Right cardiac atrium (tissue), 5 donors: ENCODE measurements at places on chromosomes 12 and 14. TPM values are rescaled to one million over a fixed set of nuclear protein-coding genes. Genes with fewer than 3 reads are reported as not detected.

- no peak for DNase-seq
Observed at GRCh38 chr12:115511986-115512711, 765.3 kb downstream of the MED13L start.

DNA sequence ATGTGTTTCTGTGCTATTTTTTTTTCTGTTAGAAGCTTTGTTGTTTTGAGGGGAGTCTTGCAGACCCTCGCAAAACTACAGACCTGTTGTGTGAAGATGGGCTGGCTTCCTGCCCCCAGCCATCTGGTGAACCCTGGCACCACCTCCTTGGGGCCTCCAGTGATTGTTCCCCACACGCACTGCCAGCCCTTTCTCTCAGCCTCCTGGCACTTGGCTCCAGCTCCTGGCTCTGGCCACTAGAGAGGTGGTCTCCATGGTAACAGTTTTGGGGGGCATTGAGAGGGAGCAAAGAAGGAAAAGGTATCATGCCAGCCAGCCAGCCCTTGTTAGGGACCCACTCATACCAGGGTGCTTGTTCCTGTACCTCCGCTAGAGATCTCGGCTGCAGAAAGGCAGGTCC, 176.4 kb upstream of the RPH3A start:
- no peak for DNase-seq

DNA sequence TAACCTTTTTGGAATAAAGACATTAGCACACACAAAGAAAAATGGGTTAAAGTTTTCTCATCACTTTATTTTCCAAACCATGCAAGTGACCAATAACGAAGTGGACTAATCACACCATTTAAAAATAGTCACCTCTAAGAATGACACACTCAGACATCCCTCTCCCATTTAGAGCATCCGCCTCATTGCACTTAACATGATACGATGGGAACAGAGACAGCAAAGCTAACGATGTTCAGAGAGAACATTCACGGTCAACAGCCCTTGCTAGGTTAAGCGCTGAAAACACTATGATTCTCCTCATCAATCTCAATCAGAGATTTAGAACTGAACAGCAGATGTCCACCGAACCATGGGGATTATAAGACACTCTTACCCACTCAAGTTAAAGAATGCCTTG, 35.8 kb downstream of the NIN start:
- no peak for DNase-seq

DNA sequence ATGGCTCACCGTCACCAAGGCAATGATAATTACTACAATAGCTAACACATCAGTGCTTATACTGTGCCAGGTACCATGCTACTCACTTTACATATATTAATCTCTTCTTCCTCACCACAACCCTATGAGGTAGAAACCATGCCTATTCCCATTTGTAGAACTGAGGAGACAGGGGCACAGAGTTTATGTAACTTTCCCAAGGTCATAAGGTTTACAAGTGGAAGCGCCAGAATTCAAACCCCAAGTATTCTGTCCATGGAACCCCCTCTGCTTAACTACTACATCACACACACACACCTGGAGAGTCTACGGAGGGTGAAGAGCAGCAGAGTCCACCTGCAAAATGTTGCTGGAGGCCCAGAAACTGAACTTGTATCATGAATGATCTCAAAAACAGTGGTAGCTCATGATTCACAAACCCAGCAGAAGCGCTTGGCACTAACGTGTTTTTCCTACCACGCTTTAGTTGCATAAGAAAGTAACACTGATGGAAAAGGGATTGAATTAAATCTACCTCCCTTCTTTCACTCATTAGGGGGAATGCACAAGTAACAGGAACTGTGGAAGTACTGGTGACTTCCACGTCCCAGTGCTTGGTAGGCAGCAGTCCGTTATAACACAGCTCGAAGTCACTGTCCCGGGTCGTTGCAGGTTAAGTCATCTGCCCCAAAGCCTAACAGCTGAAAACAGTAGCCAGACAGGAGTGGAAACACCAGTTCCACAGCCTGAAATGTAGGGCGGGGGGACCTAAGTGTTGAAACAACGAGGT, 2.0 kb downstream of the ITPR2 start:
- DNase-seq: no peak

DNA sequence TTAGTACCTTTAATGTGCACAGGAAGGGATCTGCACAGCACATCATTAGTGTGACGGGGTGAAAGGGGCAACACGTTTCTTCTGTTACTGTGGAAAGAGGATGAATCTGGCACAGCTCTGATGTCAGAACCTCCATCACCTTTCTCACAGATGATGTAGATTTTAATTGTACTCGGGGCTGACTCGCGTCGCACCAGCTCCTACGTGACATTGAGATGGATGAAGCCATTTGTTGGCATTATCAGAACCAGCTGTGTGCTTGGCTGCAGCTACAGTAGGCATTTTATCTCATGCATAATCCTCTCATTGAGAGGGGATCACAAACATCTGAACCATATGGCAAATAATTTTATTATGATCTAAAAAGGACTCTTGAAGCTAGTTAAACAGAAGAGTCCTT, 173.6 kb downstream of the PDZRN4 start:
- no peak for DNase-seq

The HVCN1 gene
- 33.4 TPM for total RNA-seq

The PMCH gene
- not detected for total RNA-seq

GRCh38 chr12:88790231-88790630, 210.0 kb upstream of the KITLG start:
- DNase-seq: no peak

GRCh38 chr14:85762526-85762925, 232.6 kb downstream of the FLRT2 start:
- DNase-seq: no peak

DNA sequence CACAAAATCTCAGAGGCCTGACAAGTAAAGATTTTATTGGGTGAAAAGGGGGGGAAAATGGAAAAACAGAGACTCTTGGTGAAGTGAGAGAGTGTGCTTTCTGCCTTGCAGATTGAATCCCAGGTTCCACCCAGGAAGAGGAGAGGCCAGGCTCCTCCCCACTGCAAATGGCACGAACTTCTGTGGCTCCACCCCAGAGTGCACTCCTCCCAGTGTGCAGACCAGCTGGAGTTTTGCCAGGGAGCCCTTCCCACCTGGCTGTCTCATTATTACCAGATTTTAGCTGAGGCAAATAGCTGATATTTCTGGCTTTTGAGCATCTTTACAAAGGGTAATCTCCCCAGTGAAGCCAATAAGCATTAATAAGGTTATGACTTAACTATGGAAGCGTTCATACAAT, 51.9 kb downstream of the TESPA1 start:
- DNase-seq: peak; percentile 45

- DNase-seq: peak; percentile 44
Observed at GRCh38 chr12:108689314-108690190, 41.8 kb downstream of the CORO1C start.

- DNase-seq: no peak
Observed at GRCh38 chr12:50514526-50515276, 9.9 kb downstream of the DIP2B start.

- no peak for DNase-seq
Observed at GRCh38 chr12:16385782-16386646, 38.6 kb downstream of the MGST1 start.

- no peak for DNase-seq
Observed at GRCh38 chr12:92073094-92073493, 72.6 kb downstream of the BTG1 start.

- peak; percentile 81 for DNase-seq
Observed at GRCh38 chr12:54561164-54561563, 11.8 kb downstream of the PDE1B start.

DNA sequence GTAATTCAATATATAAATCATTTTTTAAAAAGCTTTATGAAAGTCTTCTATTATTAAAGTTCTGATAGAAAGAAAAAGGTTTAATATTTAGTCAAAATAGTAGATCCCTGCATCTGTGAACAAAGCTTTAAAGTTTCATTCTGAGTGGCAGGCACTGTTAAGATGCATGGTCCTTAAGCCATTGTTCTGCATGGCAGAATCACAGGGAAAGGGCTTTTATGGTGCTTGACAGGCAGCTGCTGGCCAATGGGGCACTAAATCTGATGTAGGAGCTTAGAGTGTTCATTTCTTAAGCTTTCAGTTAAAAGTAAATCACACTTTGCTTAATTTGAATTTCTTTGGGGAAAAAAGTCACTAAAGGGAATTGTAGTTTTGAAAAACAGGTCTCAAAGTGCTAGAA, 148.2 kb downstream of the PLEKHA5 start:
- no peak for DNase-seq

The TAS2R19 gene
- 0.85 TPM for total RNA-seq

The CRIP2 gene
- total RNA-seq: 1,370 TPM

DNA sequence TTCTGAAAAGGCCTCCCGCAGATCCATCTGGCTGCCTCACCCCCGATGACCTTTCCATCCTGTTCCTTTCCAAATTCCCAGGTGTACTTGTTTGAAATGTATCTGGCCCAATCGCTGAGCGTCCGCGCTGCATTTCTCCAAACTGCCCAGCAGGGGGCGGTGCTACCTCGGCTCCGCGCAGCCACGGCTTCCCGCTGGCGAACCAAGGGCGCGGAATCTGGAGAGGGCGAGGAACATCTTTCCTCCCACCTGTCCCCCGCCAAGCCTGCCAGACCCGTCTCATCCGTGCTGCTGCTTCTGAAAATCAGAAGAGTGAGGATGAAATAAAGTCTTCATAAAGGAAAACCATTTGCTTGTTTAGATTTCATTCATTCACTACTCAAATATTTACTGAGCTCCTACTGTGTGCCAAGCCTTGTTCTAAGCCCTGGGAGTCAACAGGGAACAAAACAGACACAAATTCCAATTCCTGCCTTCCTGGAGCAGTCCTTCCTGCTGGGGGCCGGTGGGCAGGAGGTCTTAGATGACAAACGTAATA, 16.8 kb upstream of the MYL2 start:
- peak; percentile 74 for DNase-seq

The MTRFR gene
- 10.1 TPM for total RNA-seq

DNA sequence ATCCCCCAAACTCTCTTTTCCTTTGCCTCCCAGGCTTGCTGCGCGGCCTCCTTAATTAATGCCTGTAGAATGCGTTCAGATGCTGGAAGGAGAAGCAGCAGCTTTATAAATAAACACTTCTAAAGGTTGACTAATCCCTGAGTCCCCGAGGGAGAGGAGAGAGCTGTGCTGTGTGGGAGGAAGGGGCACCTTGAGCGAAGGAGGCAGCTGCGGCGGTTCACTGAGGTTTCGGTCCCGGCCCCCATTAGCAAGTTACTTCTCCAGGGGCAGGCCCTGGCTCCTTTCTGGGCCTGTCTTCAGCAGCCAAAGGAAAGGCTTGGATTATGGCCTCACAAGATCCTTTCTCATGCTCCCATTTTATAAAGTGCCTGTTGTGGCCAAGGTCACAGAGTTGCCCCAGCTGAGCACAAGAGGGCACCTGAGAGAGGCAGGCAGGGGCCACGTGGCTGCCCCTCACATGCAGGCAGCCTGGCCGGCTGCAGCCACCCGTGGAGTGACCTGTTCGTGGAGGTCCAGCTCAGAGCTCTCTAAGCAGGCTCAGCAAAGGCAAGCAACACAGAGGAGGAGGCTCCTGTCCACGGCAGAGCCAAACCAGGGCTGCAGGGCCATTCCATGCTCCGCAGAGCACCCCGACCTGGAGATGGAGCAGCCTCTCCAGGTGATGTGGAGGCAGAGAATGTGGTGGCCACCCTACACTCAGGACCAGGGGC, 15.0 kb upstream of the CACNA2D4 start:
- peak; percentile 44 for DNase-seq

The TMEM30B gene
- total RNA-seq: 1.5 TPM

DNA sequence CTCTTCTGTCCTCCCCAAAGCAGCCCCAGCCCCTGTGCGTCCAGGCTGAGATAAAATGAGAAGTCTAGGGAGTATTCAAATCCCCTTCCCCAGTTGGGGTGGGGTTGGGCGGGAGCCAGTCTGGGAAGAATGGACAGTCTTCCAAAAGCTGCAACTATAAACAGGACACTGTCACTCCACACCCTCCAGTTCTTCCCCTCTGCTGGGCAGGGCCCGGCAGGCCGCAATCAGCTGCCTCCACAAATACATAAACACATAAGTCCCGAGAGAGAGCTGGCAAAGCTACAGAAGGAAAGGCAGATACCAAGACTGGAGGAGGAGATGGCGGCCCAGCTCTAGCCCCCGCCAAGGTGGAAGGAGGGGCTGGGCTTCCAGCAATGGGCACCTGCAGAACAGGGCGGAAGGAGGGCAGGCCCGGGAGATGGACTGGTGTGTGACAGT, 12.7 kb downstream of the LTBP2 start:
- DNase-seq: peak; percentile 82

The C12orf54 gene
- total RNA-seq: not detected

GRCh38 chr12:80556566-80556965, 112.5 kb downstream of the PTPRQ start:
- no peak for DNase-seq

The NANOG gene
- total RNA-seq: not detected

The SIX1 gene
- total RNA-seq: not detected

DNA sequence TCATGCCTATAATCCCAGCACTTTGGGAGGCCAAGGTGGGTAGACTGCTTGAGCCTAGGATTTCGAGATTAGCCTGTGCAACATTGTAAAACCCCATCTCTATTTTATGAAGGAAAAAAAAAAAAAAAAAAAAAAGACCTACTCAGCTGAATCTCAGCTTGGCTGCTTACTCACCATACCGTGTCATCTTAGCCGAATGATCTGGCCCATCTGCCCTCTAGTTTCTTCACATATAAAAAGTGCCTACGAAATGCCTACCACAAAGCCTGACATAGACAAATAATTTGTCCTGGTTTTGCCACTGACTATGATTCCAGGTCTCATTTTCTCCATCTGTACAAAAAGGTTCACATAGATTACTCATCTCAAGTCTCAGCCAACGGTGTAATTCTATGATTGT, 10.1 kb downstream of the DIABLO start:
- no peak for DNase-seq

The ACRBP gene
- 1.1 TPM for total RNA-seq

DNA sequence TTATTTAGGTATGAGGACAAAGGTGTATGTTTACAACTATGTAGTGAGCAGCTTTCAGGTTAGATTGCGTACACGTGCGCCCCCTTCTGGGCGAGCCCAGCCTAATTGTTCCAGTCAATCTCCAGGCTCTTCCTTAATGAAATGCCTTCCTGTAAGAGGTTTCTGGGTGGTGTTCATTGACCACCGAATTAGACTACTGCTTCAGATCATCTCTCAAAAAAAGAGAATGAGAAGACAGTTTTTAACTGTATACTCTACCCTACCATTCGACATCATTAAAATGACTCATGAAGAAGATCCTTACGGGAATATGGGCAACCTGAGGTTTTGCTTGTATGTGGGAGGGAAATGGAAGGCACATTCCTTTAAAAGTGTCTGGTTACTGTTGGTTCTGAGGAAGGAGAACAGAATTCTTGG, 2.1 kb downstream of the LUM start:
- DNase-seq: peak; percentile 88

The PTHLH gene
- total RNA-seq: 2.2 TPM

- DNase-seq: peak; percentile 46
Observed at GRCh38 chr14:45249856-45250575, 3.0 kb downstream of the MIS18BP1 start.

DNA sequence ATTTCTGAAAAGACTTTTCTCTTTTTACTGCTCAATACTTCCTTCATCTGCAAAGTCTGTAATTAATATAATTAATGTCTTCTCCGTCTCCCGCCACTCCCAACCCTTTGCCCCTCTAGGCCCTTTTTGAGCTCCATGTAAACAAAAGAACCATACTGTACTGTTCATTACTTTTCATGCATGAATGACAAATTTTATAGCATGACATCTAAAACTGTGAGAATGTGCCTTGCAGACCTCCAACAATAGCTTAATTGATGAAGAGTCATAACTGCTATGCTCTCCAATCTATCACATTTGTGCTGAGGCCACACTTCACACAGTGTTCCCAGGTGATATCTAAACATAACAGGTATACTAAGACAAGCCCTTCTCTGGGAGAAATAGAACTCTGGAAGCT, 1122.7 kb upstream of the ATXN7L3B start:
- no peak for DNase-seq

GRCh38 chr12:27207615-27208413, 36.3 kb upstream of the STK38L start:
- DNase-seq: no peak

- no peak for DNase-seq
Observed at GRCh38 chr14:99258876-99259726, 12.9 kb downstream of the BCL11B start.
